ENCODE measurements at places on chromosomes 13 and 19. TPM values are rescaled to one million over a fixed set of nuclear protein-coding genes. Genes with fewer than 3 reads are reported as not detected.

DNA sequence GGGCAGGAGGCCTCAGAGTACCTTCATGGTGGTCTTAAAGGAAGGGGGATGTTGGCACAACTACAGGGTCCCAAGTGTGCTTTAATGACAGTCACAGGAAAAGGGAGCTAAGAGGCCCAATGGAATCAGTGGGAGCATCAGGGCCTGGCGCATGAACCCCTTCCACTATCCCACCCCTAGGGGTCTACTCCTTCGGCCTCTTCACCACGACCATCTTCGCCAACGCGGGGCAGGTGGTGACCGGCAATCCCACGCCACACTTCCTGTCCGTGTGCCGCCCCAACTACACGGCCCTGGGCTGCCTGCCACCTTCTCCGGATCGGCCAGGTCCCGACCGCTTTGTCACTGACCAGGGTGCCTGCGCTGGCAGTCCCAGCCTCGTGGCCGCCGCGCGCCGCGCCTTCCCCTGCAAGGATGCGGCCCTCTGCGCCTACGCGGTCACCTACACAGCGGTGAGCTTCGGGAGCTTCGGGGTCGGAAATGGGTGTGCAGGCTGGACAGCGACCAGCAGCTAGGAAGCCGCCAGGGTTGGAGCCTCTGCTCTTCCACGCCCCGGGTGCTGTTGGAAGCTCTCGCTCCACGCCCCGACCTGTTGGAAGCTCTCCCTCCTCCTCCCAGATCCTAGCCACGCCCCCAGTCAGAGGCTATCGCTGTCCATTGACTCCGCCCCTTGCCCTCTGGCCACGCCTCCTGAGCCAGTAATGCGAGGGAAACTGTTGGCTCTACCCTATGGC, 6.0 kb downstream of the PLPPR2 start:
- no peak for DNase-seq
- H3K27ac ChIP-seq: no peak overlapping the region
- no peak overlapping the region for H3K4me3 ChIP-seq
- H3K27me3 ChIP-seq: no peaks in the 10 kb centered on the region
- H3K36me3 ChIP-seq: peaks cover 8% of the 10 kb centered on the region

- DNase-seq: no peak
- H3K27me3 ChIP-seq: no peaks in the 10 kb centered on the region
- no peaks in the 10 kb centered on the region for H3K4me1 ChIP-seq
- H3K36me3 ChIP-seq: peaks cover 1% of the 10 kb centered on the region
- H3K27ac ChIP-seq: no peak overlapping the region
Observed at GRCh38 chr19:21147540-21147939, 5.7 kb downstream of the ZNF431 start.

- H3K27ac ChIP-seq: no peak overlapping the region
- no peak overlapping the region for H3K4me3 ChIP-seq
- DNase-seq: no peak
- no peaks in the 10 kb centered on the region for H3K27me3 ChIP-seq
- no peaks in the 10 kb centered on the region for H3K36me3 ChIP-seq
- H3K4me1 ChIP-seq: no peaks in the 10 kb centered on the region
Observed at GRCh38 chr19:7272856-7273578, 21.2 kb downstream of the INSR start.

DNA sequence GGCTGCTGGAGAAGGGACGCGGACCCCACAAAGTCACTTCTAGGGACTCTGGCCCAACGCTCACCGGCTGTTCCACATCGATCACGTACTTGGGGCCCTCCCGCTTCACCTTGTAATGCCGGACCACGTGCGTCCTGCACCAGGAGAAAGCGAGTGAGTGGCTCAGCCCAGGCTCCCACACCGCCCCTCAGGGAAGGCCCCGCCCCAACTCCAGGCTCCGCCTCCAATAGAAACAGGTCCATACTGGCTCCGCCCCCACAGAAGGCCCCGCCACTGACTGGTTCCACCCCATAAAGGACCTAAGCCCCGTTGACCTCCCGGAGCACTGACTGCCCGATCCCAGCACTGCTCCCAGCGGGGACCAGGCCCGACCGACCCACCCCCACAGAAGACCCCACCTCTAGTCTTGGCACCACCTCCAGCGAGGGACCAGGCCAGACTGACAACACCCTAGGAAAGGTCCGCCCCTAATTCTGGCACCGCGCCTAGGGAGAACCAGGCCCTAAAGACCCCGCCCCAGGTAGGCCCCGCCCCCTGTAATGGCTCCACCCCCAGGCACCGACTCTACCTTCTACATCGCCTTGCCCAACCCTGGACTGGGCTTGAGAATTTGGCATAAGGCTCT, 11.3 kb downstream of the STAP2 start:
- no peak overlapping the region for H3K4me3 ChIP-seq
- no peaks in the 10 kb centered on the region for H3K36me3 ChIP-seq
- peaks cover 3% of the 10 kb centered on the region for H3K27me3 ChIP-seq
- DNase-seq: peak; percentile 39
- no peak overlapping the region for H3K27ac ChIP-seq
- no peaks in the 10 kb centered on the region for H3K4me1 ChIP-seq

The ADAMTSL5 gene
- 1.5 TPM for total RNA-seq

The WDR87 gene
- total RNA-seq: not detected

- peak; percentile 57 for DNase-seq
- H3K27me3 ChIP-seq: no peaks in the 10 kb centered on the region
- H3K27ac ChIP-seq: peak overlapping the region; percentile 75
- peak overlapping the region; percentile 49 for H3K4me3 ChIP-seq
- H3K36me3 ChIP-seq: no peaks in the 10 kb centered on the region
Observed at GRCh38 chr13:94548821-94549231, 47.1 kb downstream of the TGDS start.

- no peaks in the 10 kb centered on the region for H3K4me1 ChIP-seq
- no peak overlapping the region for H3K4me3 ChIP-seq
- DNase-seq: no peak
- H3K27ac ChIP-seq: no peak overlapping the region
Observed at GRCh38 chr19:23800271-23800670, 41.6 kb upstream of the ZNF681 start.

GRCh38 chr19:44807652-44808462, 1.0 kb upstream of the BCAM start:
- no peak overlapping the region for H3K27ac ChIP-seq
- peak; percentile 60 for DNase-seq
- no peaks in the 10 kb centered on the region for H3K36me3 ChIP-seq
- no peaks in the 10 kb centered on the region for H3K27me3 ChIP-seq
- no peak overlapping the region for H3K4me3 ChIP-seq

The MEIOSIN gene
- not detected for total RNA-seq

GRCh38 chr13:80753866-80754265, 412.9 kb upstream of the SPRY2 start:
- no peak for DNase-seq
- H3K4me1 ChIP-seq: no peaks in the 10 kb centered on the region
- no peaks in the 10 kb centered on the region for H3K27me3 ChIP-seq
- no peak overlapping the region for H3K4me3 ChIP-seq
- no peak overlapping the region for H3K27ac ChIP-seq

The RYR1 gene
- under 0.01 TPM for total RNA-seq

- DNase-seq: no peak
- H3K27ac ChIP-seq: no peak overlapping the region
- H3K27me3 ChIP-seq: no peaks in the 10 kb centered on the region
- no peaks in the 10 kb centered on the region for H3K36me3 ChIP-seq
- H3K4me3 ChIP-seq: no peak overlapping the region
- no peaks in the 10 kb centered on the region for H3K4me1 ChIP-seq
Observed at GRCh38 chr13:86862137-86862536, 809.0 kb upstream of the SLITRK5 start.

The VSTM2B gene
- not detected for total RNA-seq

- H3K27ac ChIP-seq: no peak overlapping the region
- DNase-seq: no peak
- no peaks in the 10 kb centered on the region for H3K4me1 ChIP-seq
- H3K36me3 ChIP-seq: no peaks in the 10 kb centered on the region
- no peaks in the 10 kb centered on the region for H3K27me3 ChIP-seq
- no peak overlapping the region for H3K4me3 ChIP-seq
Observed at GRCh38 chr13:38905081-38905480, 85.5 kb downstream of the STOML3 start.

The GET3 gene
- total RNA-seq: 95.3 TPM

DNA sequence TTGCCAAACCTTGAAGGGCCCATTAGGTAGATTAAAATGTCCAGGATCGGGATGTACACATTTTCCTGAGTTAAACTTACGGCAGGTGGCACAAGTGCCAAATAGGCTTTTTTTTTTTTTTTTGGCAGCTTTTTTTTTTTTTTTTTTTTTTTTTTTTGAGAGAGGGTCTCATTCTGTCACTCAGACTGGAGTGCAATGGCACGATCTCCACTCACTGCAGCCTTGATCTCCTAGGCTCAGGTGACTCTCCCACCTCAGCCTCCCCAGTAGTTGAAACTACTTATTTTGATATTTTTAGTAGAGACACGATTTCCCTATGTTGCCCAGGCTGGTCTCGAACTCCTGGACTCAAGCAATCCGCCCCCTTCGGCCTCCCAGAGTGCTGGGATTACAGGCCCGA, 9.0 kb downstream of the IRGC start:
- no peak overlapping the region for H3K27ac ChIP-seq
- no peak for DNase-seq
- no peaks in the 10 kb centered on the region for H3K27me3 ChIP-seq
- peaks cover 5% of the 10 kb centered on the region for H3K36me3 ChIP-seq
- no peaks in the 10 kb centered on the region for H3K4me1 ChIP-seq

DNA sequence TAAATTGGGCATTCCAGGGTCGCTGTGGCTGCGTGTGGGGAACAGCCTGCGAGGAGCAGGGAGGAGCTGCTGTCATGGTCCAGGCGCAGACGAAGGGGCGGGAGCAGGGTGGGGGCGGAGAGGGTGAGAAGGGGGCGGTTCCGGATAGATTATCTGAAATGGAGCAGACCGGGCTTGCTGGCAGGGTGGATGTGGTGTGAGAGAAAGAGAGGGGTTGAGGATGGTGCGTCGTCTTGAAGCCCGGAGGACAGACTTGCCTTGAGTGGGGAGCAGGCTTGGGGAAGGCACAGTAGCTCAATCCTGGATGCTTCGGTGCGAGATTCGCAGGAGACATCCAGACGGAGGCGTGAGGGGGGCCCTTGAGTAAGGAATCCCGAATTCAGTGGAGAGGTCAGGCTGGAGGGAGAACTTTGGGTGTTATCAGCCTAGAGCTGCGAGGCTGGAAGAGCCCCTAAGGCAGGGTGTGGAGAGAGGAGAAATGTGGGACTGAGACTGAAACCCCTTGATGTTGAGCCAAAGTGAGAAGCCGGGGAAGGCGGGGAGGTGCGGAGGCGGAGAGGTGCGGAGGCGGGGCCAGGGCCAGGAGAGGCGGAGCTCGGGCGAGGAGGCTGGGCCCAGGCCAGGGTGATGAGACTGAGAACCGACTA, 40.6 kb downstream of the DPF1 start:
- no peak for DNase-seq
- H3K27me3 ChIP-seq: no peaks in the 10 kb centered on the region
- no peaks in the 10 kb centered on the region for H3K36me3 ChIP-seq
- peak overlapping the region; percentile 69 for H3K27ac ChIP-seq
- peaks cover 10% of the 10 kb centered on the region for H3K4me1 ChIP-seq
- peak overlapping the region; percentile 11 for H3K4me3 ChIP-seq

DNA sequence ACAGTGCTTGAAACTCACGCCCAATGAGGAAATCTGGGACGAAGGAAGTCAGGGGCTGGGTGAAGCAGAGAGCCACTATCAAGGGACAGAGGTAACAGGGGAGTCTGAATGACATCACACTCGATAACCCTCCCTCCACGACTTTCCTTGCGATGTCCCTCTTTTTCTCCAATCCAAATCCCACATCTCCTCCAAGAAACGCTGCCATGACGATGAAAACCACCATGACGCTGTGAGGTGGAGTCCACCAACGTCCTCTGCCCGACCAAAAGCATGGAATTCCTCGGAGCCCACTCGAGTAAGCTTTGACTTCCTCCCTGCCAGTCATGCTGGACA, 967 bp downstream of the REXO1 start:
- H3K4me1 ChIP-seq: peaks cover 10% of the 10 kb centered on the region
- H3K36me3 ChIP-seq: peaks cover 9% of the 10 kb centered on the region
- peak overlapping the region; percentile 81 for H3K4me3 ChIP-seq
- no peaks in the 10 kb centered on the region for H3K27me3 ChIP-seq
- no peak for DNase-seq

The CEACAM1 gene
- not detected for total RNA-seq

GRCh38 chr19:16283210-16284061, 41.2 kb upstream of the KLF2 start:
- H3K4me3 ChIP-seq: no peak overlapping the region
- H3K4me1 ChIP-seq: peaks cover 14% of the 10 kb centered on the region
- H3K27ac ChIP-seq: peak overlapping the region; percentile 84
- peaks cover 9% of the 10 kb centered on the region for H3K27me3 ChIP-seq

DNA sequence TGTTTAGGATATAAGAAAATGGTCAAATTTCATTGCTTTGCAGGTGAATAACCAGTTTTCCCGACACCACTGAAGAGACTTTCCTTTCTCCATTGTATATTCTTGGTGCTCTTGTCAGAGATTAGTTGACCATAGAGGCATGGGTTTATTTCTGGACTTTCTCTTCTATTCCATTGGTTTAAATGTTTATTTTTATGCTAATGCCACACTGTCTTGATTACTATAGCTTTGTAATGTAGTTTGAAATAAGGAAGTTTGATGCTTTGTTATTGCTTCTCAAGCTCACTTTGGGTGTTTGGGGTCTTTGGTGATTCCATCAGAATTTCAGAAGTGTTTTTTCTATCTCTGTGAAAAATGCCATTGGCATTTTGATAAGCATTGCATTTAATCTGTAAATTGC, 190.0 kb upstream of the SPRY2 start:
- DNase-seq: no peak
- no peaks in the 10 kb centered on the region for H3K4me1 ChIP-seq
- no peaks in the 10 kb centered on the region for H3K36me3 ChIP-seq
- H3K4me3 ChIP-seq: no peak overlapping the region

The FFAR2 gene
- total RNA-seq: not detected

The SPRY2 gene
- total RNA-seq: 13.0 TPM

DNA sequence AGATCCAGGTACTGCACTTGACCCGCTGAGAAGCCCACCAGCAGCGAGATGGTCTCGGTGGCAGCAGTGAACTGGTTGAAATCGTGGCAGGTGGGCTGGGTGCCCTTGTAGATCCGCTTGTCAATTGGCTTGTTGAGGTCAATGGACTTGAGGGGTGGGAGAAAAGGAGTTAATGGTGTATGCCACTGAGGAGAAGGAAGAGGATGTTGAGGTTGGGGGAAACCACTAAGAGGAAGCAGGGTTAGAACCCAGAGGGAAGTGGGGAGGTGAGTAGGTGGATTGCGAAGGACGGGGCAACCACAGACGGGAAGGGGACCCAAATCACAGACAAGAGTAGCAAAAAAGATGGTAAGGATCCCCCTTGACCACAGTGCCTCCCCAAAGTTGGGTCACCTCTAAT, 1.7 kb downstream of the DMWD start:
- DNase-seq: no peak
- peak overlapping the region; percentile 92 for H3K4me3 ChIP-seq
- H3K4me1 ChIP-seq: peaks cover 8% of the 10 kb centered on the region
- no peaks in the 10 kb centered on the region for H3K27me3 ChIP-seq
- H3K36me3 ChIP-seq: peaks cover 22% of the 10 kb centered on the region
- H3K27ac ChIP-seq: no peak overlapping the region

GRCh38 chr19:45716359-45717130, 14.2 kb downstream of the FBXO46 start:
- H3K4me1 ChIP-seq: peaks cover 6% of the 10 kb centered on the region
- DNase-seq: no peak
- H3K4me3 ChIP-seq: peak overlapping the region; percentile 82

GRCh38 chr13:50052478-50052877, 37.2 kb downstream of the KCNRG start:
- H3K36me3 ChIP-seq: no peaks in the 10 kb centered on the region
- no peaks in the 10 kb centered on the region for H3K27me3 ChIP-seq
- no peak overlapping the region for H3K27ac ChIP-seq
- H3K4me1 ChIP-seq: no peaks in the 10 kb centered on the region
- H3K4me3 ChIP-seq: no peak overlapping the region
- no peak for DNase-seq

The TNFSF9 gene
- 0.26 TPM for total RNA-seq

GRCh38 chr19:13978351-13979243, 26.3 kb downstream of the DCAF15 start:
- peaks cover 2% of the 10 kb centered on the region for H3K4me1 ChIP-seq
- no peak overlapping the region for H3K27ac ChIP-seq
- H3K4me3 ChIP-seq: no peak overlapping the region
- peaks cover 3% of the 10 kb centered on the region for H3K36me3 ChIP-seq
- no peaks in the 10 kb centered on the region for H3K27me3 ChIP-seq

All from fibroblast of lung (primary cell).